ENCODE measurements at places on chromosomes 3 and 15.

DNA sequence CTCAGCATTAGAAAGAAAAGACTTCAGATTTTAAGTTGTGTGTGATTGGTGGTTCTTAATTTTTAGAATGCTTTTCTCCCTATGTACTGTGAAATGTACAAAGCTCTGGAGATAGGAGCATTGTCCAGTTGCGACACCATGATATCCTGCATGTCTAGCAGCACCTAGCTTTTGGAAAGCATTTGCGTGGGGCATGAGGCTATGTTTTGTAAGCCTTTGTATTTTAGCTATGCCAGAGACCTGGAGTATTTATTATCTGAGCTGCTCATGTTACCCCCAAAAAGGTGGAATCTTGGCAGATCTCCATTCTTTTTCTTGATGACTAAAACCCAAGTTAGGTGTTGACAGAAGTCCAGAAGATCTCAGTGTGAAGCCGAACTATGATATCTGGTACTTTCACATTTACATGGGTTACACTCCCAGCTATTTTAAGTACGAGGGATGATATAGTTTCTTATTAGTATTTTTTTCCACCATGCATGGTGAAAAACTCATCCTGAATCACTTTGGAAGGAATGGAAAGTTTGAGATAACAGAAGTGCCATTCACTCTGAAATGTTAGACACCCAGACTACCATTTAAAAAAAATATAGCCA lies 126.7 kb upstream of the SAMMSON start:
- H3K36me3 ChIP-seq, result no peaks in the 10 kb centered on the region
- H3K27ac ChIP-seq, result no peak overlapping the region
- no peak for DNase-seq
- no peaks in the 10 kb centered on the region for H3K4me1 ChIP-seq
- H3K4me3 ChIP-seq, result no peak overlapping the region

GRCh38 chr3:184949251-184949965 lies 137.4 kb downstream of the VPS8 start:
- no peak overlapping the region for H3K4me3 ChIP-seq
- H3K4me1 ChIP-seq, result no peaks in the 10 kb centered on the region
- no peaks in the 10 kb centered on the region for H3K27me3 ChIP-seq
- DNase-seq, result no peak
- H3K36me3 ChIP-seq, result peaks cover 41% of the 10 kb centered on the region
- no peak overlapping the region for H3K27ac ChIP-seq

DNA sequence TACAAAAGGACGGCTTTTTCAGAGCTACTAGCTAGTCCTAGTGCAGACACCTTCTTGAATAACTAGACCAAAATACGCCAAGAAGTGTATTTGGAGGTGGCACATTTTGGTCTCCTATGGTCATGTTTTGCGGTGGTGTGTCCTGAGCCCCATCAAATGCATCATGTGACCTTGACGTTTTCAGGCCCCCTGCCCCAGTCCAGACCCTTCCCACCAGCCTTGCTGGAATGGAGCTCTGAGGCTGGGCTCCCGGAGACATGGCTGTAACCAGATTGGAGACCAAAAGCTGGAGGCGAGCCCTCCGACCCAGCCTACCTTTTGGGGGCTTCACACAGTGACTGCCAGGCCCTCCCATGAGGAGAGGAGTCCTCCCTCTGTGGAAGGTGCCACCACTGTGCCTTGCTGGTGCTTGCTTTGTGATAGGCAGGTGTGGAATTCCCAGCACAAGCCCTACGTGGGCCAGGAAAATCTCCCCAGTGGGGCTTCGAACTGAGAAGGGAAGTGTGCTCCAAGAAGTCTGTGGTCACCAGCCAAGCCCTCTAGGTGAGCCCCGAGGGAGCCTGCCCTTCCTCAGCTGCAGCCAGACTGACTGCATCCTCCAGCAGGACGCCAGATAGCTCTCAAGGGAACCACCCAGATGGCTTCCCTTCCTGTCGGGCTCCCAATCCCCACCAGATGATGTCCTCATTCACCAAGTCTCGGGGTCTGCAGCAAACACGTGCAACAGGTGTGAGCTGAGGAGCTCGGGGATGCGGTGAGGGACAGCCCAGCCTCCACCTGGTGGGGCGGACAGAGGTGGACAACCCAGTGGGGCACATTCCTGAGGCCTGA lies 126.2 kb downstream of the ASB7 start:
- H3K36me3 ChIP-seq, result no peaks in the 10 kb centered on the region
- no peak overlapping the region for H3K27ac ChIP-seq
- no peak for DNase-seq
- H3K4me1 ChIP-seq, result no peaks in the 10 kb centered on the region

- H3K27ac ChIP-seq, result no peak overlapping the region
- no peaks in the 10 kb centered on the region for H3K27me3 ChIP-seq
- H3K4me3 ChIP-seq, result no peak overlapping the region
Measured at GRCh38 chr3:52437326-52438103, 7.4 kb downstream of the SEMA3G start.

DNA sequence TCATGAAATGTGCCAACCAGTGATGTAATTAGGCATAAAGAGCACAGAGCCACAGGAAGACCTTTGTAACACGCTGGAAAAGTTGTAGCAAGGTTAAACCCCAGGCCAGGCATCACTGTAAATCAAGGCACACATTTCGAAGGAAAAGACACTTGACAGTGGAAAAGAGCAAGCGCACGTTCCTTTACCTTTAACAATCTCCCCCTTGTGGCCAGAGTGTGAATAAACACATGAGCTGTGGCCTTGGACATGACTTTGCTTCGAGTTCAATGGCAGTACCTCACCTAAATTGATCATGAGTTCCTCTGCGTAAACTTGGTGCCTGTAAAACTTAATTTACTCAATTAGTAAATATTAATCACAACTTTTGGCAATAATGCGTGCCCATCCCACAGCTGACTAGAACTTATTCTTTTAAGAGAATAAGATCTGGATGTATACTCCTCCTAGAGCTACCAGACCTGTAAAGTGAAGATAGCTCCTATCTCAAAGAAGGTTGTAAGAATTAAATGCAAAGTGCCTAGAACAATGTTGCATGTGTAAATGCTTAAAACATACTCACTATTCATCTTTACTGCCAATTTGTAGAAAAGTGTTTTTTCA lies 757.0 kb upstream of the NECTIN3 start:
- no peaks in the 10 kb centered on the region for H3K36me3 ChIP-seq
- no peaks in the 10 kb centered on the region for H3K27me3 ChIP-seq
- peak; percentile 29 for DNase-seq
- no peak overlapping the region for H3K27ac ChIP-seq
- no peak overlapping the region for H3K4me3 ChIP-seq

- no peak for DNase-seq
- no peak overlapping the region for H3K4me3 ChIP-seq
- H3K27ac ChIP-seq, result no peak overlapping the region
Measured at GRCh38 chr15:59558851-59559250, 52.7 kb upstream of the GCNT3 start.

DNA sequence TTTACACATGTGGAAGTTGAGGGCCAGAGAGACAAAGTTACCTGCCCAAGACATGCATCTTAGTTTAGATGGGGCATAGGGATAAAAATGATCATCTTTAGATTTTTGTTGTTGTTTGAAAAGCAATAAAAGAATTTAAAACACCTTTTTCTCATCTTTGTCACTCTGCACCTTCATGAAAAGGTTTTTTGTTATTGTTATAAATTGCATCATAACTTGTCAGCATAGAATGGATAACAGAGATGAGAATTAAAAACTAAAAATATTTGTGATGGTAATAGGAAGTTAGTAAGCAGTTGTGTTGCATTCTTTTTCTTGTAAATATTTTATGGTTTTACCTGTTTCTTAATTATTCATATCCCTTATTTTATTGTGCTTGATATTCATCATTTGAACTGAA lies 13.4 kb upstream of the ZBTB47 start:
- no peaks in the 10 kb centered on the region for H3K4me1 ChIP-seq
- no peak overlapping the region for H3K27ac ChIP-seq
- peaks cover 28% of the 10 kb centered on the region for H3K36me3 ChIP-seq
- no peak overlapping the region for H3K4me3 ChIP-seq
- no peaks in the 10 kb centered on the region for H3K27me3 ChIP-seq

GRCh38 chr3:126291537-126291936 lies 65.7 kb downstream of the KLF15 start:
- no peak overlapping the region for H3K4me3 ChIP-seq
- no peak overlapping the region for H3K27ac ChIP-seq
- no peak for DNase-seq
- H3K36me3 ChIP-seq, result peaks cover 1% of the 10 kb centered on the region

DNA sequence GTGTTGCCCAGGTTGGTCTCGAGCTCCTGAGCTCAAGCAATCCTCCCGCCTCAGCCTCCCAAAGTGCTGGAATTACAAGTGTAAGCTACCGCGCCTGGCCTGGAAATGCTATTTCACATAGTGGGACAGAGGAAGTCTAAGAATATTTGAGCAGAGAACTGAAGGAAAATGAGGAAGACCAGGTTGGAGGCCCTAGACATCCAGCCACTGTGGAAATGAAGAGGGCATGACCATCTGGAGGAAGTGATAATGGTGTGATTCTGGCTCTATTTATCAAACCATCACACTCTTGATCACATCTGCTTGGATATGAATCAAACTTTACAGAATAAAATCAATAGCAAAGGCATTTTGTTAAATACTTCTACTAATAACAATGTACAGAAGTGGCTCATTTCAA lies 65.9 kb upstream of the ARHGEF3 start:
- peaks cover 5% of the 10 kb centered on the region for H3K4me1 ChIP-seq
- DNase-seq, result no peak
- H3K4me3 ChIP-seq, result no peak overlapping the region
- no peak overlapping the region for H3K27ac ChIP-seq
- H3K27me3 ChIP-seq, result no peaks in the 10 kb centered on the region

DNA sequence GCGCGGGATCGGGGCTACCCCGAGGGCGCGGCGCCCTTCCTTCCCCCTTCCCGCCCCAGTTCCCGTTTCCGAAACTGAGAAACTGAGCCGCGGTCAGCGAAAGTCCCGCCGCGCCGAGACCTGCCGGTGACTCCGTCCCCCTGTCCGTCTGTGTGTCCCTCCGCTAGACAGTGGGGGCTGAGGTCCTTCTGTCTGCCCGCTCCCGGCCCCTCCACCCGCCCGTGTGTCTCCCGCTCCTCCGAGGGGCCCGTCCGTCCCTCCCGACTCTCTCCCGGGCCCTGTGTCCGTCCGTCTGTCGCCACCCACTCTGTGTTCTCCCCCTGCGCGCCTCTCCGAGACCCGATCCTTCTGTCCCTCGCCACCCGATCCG lies 426 bp downstream of the PRKCD start:
- H3K4me1 ChIP-seq, result peaks cover 33% of the 10 kb centered on the region
- H3K27ac ChIP-seq, result peak overlapping the region; percentile 97
- no peaks in the 10 kb centered on the region for H3K27me3 ChIP-seq
- no peaks in the 10 kb centered on the region for H3K36me3 ChIP-seq

DNA sequence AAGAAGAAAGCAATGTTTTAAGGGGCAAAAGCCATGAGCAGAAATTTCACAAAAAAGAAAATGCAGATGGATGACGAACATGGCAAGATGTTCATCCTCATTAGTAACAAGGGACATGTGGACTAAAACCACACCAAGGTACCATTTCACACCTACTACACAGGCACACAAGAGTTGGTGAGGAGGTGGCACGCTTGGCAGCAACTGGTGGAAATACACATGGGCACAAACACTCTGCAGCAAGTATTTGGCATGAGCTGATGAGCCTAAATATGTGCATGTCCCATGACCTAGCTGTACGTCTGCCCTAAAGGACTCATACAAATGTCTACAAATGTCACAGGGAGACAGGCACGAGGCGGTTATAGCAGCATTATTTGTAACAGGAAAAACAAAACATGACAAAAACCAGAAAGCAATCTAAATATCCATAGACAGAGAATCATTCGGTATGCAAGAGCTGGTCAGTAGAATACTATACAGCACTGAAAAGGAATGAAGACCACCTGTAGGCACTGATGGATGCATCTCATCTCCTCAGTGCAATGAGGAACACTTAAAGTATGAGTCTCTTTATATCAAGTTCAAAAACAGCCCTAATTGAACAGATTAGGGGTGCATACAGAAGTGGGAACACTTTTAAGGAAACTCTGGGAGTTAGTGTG lies 11.5 kb upstream of the FBLN2 start:
- DNase-seq, result no peak
- peaks cover 4% of the 10 kb centered on the region for H3K4me1 ChIP-seq
- no peak overlapping the region for H3K27ac ChIP-seq
- no peak overlapping the region for H3K4me3 ChIP-seq

GRCh38 chr3:99529265-99529664 lies 109.1 kb upstream of the COL8A1 start:
- H3K36me3 ChIP-seq, result no peaks in the 10 kb centered on the region
- H3K27ac ChIP-seq, result no peak overlapping the region
- no peaks in the 10 kb centered on the region for H3K4me1 ChIP-seq
- peaks cover 4% of the 10 kb centered on the region for H3K27me3 ChIP-seq

GRCh38 chr3:140384876-140385275 lies 293.0 kb upstream of the TRIM42 start:
- no peaks in the 10 kb centered on the region for H3K27me3 ChIP-seq
- no peak overlapping the region for H3K27ac ChIP-seq
- DNase-seq, result no peak
- no peaks in the 10 kb centered on the region for H3K36me3 ChIP-seq

- no peaks in the 10 kb centered on the region for H3K4me1 ChIP-seq
- peaks cover 13% of the 10 kb centered on the region for H3K27me3 ChIP-seq
- no peak overlapping the region for H3K4me3 ChIP-seq
- H3K36me3 ChIP-seq, result no peaks in the 10 kb centered on the region
- H3K27ac ChIP-seq, result no peak overlapping the region
- no peak for DNase-seq
Measured at GRCh38 chr3:53464424-53464823, 30.0 kb upstream of the CACNA1D start.
